ENCODE measurements at places on chromosomes 6 and 20. TPM values are rescaled to one million over a fixed set of nuclear protein-coding genes. Genes with fewer than 3 reads are reported as not detected.

The BMP7 gene
- 14.5 TPM for total RNA-seq

The CST5 gene
- total RNA-seq: not detected

GRCh38 chr6:134196568-134197193 is 121.2 kb downstream of the SGK1 start:
- DNase-seq: no peak

The UBE2V1 gene
- total RNA-seq: 147 TPM

DNA sequence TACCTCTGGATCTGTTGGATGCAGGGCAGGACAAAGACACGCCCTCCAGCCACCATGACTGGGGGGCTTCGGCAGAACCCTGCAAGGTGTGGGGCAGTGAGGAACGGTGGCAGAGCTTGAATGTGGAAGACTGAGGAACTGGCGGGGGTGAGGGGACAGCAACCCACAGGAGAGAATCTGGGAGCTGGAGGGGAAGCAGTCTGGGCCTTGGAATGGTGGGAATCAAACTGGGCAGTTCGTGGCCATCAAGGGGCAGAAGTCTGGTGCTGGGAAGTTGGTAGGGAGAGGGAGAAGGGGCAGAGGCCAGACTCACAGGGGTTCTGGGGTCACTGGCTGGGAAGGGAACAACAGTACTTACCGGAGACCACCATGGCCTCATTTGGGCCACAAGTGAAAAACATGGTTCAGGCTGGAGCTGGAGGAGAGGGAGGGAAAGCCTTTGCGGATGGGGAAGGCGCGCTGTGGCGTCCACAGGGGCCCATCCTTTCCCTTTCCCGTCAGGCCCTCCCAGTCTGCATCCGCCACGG is 635 bp downstream of the FLOT1 start:
- no peak for DNase-seq

DNA sequence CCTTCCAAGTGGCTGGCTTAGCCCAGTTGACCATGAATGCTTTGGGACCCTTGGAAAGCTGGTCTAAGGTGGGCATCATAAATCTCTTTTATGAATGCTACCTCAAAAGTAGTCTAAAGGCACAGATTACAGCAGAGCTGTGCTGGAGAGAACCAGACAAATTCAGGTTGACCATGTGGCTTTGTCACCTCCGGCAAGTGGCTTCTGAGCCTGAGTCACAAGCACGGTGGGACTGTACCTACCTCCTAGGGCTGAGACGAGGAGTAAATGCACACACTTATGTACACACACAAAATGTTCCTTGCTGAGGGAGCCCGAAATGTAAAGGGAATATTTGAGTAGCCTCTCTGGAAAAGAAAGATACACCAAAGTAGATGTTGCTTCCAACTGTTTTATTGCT is 155.9 kb downstream of the NFATC2 start:
- DNase-seq: no peak

- no peak for DNase-seq
Measured at GRCh38 chr6:14728396-14729024, 517.4 kb upstream of the JARID2 start.
